Suppressor macrophage (primary cell): ENCODE measurements at places on chromosomes 2 and 18.

- no peak for DNase-seq
These were observed 101.6 kb upstream of the ITPRID2 start for GRCh38 chr2:181789827-181790448.

GRCh38 chr2:47073641-47074040, 81.5 kb downstream of the STPG4 start:
- DNase-seq = no peak

GRCh38 chr2:71611781-71612527, 158.6 kb downstream of the DYSF start:
- DNase-seq = no peak

GRCh38 chr2:55985406-55985805, 61.8 kb upstream of the EFEMP1 start:
- peak; percentile 44 for DNase-seq
